Astrocyte of the hippocampus (primary cell): ENCODE measurements at places on chromosomes 1 and 21.

DNA sequence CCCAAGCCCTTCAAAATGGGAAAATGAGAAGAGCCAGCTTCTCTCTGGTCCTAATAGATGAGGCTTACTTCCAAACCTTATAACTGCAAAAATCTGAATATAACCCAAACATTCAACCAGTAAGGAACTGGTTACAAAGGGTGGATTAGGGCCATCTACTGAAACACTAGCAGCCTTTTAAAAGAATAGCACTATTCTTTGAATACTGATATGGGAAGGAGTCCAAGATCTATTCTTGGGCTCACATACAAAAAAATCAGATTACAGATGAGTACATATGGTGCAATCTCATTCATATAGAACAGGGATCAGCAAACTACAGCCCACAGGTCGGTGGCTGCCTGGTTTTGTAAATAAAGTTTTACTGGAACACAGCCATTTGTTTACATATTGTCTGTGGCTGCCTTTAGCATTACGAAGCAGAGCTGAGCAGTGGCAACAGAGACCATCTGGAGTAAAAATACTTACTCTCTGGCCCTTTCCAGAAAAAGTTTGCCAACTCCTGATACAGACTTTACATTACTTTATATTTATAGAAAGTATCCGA lies 167.7 kb downstream of the ZSCAN20 start:
- DNase-seq = peak; percentile 39

DNA sequence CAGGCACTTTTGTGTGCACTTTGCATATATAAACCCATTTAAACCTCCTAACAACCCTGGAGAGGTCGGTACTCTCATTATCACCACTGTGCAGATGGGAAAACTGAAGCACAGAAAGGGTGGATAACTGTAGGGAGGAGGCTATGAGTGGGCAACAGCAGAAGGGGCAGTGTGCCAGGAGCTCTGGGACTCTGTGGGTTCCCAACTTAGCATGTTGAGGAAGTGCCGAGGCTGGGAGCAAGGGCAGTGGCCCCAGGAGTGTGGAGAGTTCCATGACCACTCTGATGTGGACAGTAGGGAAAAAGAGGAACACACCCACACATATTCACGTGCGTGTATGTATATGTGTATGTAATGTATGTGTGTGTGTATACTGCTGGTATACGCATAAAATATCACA lies 25.7 kb upstream of the KCNC4 start:
- no peak for DNase-seq

- DNase-seq = peak; percentile 91
Observed at GRCh38 chr1:160097911-160098851, at the start of gene IGSF8. Gene IGSF8, minus strand, starts transcription at chr1:160098619. Its CDS starts 147 bp downstream, at chr1:160098472.

DNA sequence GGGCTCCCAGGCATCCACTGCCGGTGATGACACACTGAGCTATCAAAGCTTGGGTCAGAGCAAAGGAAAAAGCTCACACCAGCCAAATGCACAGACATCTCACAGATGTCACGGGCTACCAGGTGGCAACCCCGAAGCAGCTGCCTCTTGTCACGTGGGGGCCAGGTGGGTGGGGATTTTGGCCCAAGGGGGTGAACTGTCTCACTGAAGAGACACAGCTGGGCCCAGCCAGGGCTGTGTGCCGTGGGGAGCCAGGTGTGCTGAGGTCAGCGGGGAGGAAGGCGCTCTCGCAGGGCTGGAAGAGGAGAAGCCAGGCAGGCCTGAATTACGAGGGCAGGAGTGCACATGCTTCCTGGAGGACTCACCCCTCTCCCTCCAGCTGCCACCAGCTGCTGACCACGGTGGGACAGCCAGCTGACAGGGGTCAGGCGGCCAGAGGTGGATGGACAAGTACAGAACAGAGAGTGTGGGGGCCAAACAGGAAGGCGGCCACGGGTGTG lies 32.4 kb downstream of the KCNN3 start:
- DNase-seq = no peak

DNA sequence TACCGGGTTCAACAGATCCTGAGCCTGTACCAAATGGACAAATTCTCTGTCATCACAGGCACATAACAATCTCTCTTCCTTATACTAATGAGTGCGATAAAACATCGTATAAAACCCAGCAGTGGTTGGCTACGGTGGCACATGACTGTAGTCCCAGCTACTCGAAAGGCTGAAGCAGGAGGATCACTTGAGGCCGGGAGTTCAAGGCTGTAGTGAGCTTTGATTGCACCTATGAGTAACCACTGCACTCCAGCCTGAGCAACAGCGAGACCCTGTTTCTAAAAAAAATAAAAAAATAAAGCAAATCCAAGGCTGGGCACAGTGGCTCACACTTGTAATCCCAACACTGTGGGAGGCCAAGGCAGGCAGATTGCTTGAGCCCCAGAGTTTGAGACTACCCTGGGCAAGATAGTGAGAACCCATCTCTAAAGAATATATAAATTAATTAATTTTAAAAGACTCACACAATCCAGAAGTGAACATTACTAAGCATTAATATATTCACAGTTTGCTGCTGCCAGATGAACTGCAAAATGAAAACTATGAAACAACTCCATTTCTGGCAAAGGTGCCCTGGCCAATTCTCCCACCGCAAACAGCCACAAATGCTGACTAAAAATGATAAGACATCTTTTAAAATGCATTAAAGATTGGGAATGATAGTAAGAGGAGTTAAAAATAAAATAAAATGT lies 13.1 kb downstream of the ZBTB17 start:
- DNase-seq = no peak

GRCh38 chr1:178412400-178412770 lies 84.4 kb downstream of the CLEC20A start:
- no peak for DNase-seq

DNA sequence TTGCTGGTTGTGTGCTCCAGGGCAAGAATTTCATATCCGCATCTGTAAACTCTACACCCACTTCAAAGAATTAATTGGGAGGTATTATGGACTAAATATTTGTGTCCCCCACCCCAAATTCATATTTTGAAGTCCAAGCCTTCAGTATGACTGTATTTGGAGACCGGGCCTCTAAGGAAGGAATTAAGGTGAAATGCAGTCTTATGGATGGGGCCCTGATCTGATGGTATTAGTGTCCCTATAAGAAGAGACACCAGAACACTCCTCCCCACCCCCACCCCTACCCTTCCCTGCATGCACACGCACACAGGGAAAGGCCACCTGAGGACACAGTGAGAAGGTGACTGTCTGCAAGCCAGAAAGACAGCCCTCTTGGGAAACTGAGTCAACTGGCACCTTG lies 332.4 kb downstream of the RPS6KC1 start:
- no peak for DNase-seq

DNA sequence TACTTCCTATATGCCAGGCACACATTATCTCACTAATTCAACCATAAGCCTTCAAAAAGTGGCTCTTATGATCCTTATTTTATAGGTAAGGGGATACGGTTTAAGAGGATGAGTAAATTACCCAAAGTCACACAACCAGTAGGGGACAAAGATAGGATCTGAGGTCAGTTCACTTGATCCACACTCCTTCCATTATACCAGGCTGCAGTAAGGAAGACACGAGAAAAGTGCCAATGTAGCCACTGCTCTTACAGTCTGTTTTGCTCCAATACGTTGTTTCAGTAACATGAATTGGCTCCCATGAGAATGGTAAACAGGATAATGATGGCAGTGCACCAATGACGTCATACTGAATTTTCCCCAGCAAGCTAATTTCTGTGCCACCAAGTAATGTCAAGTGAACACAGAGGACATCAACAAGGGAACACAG lies 15.4 kb upstream of the GUCA2A start:
- no peak for DNase-seq

DNA sequence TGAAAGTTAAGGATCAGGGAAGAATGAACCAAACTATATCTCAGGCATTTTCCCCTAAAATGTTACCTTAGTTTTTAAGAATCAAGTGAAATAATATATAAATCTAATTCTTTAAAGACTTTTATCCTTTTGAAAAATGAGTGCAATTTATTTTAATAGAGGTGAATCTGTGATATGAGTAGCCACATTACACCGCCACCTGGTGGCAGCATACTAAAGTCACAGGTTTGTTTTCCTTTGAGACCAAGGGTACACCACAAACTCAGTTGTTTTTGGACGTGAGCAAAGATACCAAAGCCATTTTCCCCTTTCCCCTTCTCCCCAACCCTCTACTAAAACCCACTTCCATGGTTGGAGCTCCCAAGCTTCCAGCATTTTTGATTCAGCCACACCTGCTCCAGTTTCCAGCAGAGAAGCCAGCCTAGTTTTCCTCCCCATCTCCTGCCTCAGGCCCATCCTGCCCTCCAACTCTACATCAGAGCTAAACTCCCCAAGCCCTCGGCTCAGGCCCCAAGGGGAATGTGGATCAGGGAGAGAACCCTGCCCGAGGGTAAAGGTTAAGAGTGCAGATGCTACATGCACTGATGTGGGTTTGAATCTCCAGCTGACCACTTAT lies 22.9 kb upstream of the LDLRAP1 start:
- peak; percentile 79 for DNase-seq

- no peak for DNase-seq
Observed at GRCh38 chr1:154351363-154352068, 26.2 kb downstream of the ATP8B2 start.

GRCh38 chr1:151945725-151946722 lies 36.7 kb upstream of the THEM4 start:
- DNase-seq = peak; percentile 95

DNA sequence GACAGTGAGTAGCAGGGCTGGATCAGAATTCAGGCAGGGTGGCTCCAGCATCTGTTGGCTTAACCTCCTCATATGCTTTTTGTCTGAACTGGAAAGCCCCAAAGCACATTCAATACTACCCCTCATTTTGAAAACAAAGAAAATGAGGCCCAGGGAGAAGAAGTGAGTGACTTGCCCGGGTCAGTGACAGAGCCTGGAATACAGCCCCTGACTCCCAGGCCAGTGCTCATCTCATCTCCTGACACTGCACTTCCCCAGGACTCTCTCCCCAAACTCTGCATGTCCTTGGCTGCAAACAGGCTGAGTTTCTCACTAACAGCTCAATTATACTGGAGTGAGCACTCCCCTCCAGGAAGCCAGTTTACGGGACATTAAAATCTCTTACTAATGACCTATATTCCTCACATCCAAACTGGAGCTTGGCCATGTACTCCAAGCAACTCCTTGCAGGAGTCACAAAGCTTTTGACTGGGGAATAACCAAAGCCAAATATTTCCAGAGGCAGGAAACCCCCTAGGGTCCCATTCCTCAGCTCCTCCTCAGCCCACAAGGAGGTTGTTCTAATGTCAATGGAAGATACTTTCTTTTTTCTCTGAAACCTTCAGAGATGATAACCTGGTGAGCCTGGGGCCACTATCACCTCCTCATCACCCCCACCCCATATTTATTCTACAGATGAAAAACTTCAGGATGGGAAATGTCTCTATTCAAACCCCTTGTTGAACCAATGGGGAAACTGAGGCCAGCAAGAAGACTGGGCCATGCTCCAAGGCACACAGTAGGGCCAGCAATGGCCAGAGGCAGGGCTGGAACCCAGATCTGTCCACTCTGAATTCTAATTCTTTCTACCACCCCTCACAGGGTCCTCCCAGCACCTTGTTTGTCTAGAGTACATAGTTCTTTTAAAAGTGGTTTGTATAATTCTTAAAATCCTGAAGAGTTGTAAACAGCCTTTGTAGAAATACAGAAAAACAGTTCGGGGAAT lies 127.0 kb downstream of the PLPP3 start:
- no peak for DNase-seq

DNA sequence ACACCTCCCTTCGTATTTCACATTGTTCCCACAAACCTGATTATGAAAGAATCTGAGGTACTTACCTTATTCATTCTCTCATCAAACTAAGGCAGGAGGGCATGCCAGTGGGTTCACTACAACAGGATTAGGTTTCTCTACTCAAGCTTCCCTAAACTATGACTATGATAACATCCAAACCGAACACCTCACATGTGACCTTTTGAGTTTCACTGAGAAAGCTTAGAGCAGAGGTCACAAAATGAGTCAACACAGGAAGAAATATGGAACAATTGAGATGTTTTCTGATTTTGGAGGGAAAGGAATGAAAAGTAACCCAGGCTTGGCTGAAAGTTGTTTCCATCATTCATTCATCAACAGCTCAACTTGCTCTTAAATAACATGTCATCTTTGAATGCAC lies 24.1 kb downstream of the UBR4 start:
- DNase-seq = no peak

- DNase-seq = no peak
Observed at GRCh38 chr1:214460304-214460916, 91.0 kb downstream of the PTPN14 start.

DNA sequence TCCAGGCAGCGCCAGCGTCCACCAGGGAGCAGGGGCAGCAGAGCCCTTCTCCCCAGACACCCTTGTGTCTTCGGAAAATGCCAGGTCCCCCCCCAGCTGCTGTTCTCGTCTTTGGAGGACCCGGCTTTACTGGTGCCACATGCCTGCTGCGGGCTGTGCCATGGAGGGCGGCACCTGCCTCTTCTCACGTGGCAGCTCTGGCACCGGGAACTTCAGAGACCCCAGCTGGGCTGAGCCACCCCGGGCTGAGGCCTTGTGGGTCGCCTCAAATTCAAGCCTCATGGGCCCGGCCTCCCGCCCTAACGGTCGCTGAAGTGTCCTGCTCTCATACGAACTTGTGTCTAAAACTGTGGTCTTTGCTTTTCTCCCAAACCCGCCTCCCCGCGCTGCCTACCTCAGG lies 27.0 kb upstream of the C1orf159 start:
- no peak for DNase-seq

DNA sequence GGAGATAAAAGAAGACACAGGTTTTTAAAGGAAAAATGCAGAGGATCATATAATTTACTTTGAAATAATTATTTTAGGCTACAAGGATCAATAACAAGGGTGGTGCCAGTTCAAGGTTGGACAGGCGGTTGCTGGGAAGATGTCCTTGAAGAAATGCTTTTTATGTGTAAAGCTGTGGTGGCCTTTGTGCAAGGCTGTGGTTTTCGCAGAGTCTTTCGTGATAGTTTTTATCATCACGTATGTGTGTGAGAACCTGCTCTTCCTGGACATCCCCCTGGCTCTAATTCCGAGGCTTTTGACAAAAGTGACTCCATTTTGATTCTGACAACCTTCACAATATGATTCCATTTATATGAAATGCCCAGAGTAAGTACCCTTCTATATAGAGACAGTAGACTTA lies 85.8 kb upstream of the COG2 start:
- no peak for DNase-seq

GRCh38 chr1:32014948-32015273 lies 1.2 kb downstream of the KHDRBS1 start:
- peak; percentile 19 for DNase-seq

DNA sequence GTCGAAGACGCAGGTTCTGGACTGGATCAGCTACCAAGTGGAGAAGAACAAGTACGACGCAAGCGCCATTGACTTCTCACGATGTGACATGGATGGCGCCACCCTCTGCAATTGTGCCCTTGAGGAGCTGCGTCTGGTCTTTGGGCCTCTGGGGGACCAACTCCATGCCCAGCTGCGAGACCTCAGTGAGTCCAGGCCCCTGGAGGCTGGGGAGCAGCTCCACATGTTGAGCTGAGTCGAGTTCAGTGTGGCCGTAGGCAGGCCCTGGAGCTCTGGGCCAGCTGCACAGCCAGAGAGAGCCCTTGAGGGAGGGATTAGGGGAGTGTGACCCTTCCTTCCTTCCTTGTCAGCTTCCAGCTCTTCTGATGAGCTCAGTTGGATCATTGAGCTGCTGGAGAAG lies 1.6 kb downstream of the ELF3 start:
- DNase-seq = no peak

- no peak for DNase-seq
Observed at GRCh38 chr1:78280626-78281025, 210.1 kb upstream of the PTGFR start.

- no peak for DNase-seq
Observed at GRCh38 chr1:38037221-38037939, 9.2 kb downstream of the POU3F1 start.
